ENCODE measurements at places on chromosomes 2 and 18. TPM values are rescaled to one million over a fixed set of nuclear protein-coding genes. Genes with fewer than 3 reads are reported as not detected.
A peak's percentile ranks its signal among the peaks of the same experiment; 100 is the strongest.

Gene PTPRN
- not detected for total RNA-seq

Gene GPAT2
- total RNA-seq = 18.4 TPM

Gene UGT1A8
- not detected for total RNA-seq

Gene SLC9A4
- total RNA-seq = not detected

Gene AFTPH
- 42.4 TPM for total RNA-seq

Gene DOCK10
- 144 TPM for total RNA-seq

Gene C2orf81
- 1.9 TPM for total RNA-seq

Gene ANKRD30BL
- not detected for total RNA-seq

Gene GPR155
- total RNA-seq = 2.7 TPM

Gene EPB41L5
- 1.2 TPM for total RNA-seq

Gene GALR1
- not detected for total RNA-seq

Gene POTEI
- not detected for total RNA-seq

Gene WDPCP
- total RNA-seq = 5.2 TPM

Gene EFR3B
- total RNA-seq = 0.22 TPM

Gene MTHFD2
- 457 TPM for total RNA-seq

- H3K36me3 ChIP-seq = no peaks in the 10 kb centered on the region
- no peak for DNase-seq
- H3K27me3 ChIP-seq = no peaks in the 10 kb centered on the region
- no peak overlapping the region for H3K4me3 ChIP-seq
- H3K27ac ChIP-seq = no peak overlapping the region
These were observed 745.9 kb upstream of the SLC8A1 start for GRCh38 chr2:41197781-41198180.

GRCh38 chr2:127662937-127663565 lies 12.3 kb downstream of the LIMS2 start:
- no peaks in the 10 kb centered on the region for H3K4me1 ChIP-seq
- H3K36me3 ChIP-seq = no peaks in the 10 kb centered on the region
- H3K4me3 ChIP-seq = no peak overlapping the region
- DNase-seq = no peak

GRCh38 chr2:224925061-224925809 lies 117.0 kb downstream of the DOCK10 start:
- peaks cover 81% of the 10 kb centered on the region for H3K4me1 ChIP-seq
- peak overlapping the region; percentile 99 for H3K27ac ChIP-seq

DNA sequence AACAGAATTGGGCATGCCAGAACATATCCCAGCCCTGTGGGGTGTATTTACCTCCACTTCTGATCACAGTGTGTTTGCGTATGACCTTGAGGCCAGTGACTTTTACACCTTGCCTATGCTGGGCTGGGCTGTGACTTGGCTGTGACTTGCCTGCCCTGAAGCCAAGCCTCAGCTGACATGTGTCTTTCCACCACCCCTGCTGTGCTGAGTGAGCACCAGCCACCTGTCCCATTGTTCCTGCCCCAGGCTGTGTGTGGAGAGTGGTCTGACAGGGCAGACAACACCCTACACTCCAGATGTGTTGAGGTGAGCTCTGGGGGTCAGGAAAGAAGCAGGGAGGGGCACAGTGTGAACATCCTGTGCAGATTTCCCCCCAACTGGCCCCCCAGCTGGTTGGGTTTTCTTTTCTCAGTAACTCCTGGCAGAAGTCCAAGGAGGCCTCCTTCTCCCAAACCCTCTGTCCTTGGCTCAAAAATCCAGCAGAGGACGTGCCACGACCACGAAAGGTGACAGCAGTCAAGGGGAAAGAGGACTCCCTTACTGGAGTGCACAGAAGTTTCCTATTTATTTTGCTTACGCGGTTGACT lies 5.1 kb upstream of the STEAP3 start:
- no peak overlapping the region for H3K4me3 ChIP-seq
- H3K27ac ChIP-seq = no peak overlapping the region
- no peak for DNase-seq
- peaks cover 23% of the 10 kb centered on the region for H3K27me3 ChIP-seq

- DNase-seq = no peak
- no peak overlapping the region for H3K27ac ChIP-seq
- H3K36me3 ChIP-seq = no peaks in the 10 kb centered on the region
- H3K4me1 ChIP-seq = no peaks in the 10 kb centered on the region
- H3K4me3 ChIP-seq = no peak overlapping the region
These were observed 80.8 kb downstream of the NXPH2 start for GRCh38 chr2:138699421-138699820.

DNA sequence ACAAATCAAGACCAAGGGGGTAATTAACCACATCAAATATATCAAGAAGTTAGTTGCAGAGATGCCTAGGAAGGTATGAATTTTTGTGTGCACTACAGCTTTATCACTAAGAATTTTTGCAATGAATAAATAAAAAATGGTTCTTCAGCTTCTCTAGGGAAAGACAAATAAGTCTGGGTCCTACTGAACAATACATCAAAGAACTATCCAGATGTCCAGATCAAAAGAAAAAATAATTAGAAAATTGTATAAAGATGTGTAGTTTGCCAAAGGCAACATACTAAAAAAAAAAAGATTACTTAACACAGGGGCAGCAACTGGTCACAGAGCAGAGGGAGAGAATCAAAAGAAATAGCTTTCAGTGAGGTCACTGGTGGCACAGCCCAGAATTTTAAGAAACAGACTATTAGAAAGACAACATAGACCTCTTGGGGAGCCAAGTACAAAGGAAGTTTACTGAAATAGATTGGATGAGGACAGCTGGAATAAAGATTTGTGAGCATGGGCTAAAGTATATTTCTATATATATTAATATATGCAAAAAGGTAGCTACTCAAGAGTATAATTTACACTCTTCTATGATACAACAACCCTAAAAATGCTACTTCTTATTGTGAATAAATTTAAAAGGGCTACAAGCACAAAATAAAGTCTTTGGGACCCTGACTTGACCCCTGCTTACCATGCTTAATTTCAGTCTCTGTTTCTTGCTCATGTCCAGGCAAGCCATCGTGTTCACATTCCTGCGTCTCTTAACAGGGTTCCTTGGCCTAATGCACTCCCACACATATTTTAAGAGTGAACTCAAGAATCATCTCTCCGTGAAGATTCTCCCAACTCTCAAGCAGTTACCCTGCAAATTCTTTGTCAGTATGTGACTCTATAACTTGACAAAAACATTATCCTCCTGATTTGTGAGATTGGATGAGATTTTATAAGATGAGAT lies 99.0 kb upstream of the GRB14 start:
- no peak overlapping the region for H3K4me3 ChIP-seq
- H3K4me1 ChIP-seq = no peaks in the 10 kb centered on the region
- peaks cover 7% of the 10 kb centered on the region for H3K27me3 ChIP-seq
- H3K36me3 ChIP-seq = no peaks in the 10 kb centered on the region

- H3K4me1 ChIP-seq = no peaks in the 10 kb centered on the region
- no peaks in the 10 kb centered on the region for H3K36me3 ChIP-seq
- no peak overlapping the region for H3K4me3 ChIP-seq
- no peak for DNase-seq
- peaks cover 5% of the 10 kb centered on the region for H3K27me3 ChIP-seq
These were observed 259.1 kb upstream of the RBMS1 start for GRCh38 chr2:160752475-160753330.

GRCh38 chr18:51266773-51267172 lies 69.3 kb upstream of the MEX3C start:
- no peaks in the 10 kb centered on the region for H3K36me3 ChIP-seq
- DNase-seq = no peak

GRCh38 chr2:223712642-223713041 lies 110.5 kb upstream of the SCG2 start:
- no peak overlapping the region for H3K27ac ChIP-seq
- DNase-seq = no peak
- no peaks in the 10 kb centered on the region for H3K36me3 ChIP-seq
- peaks cover 7% of the 10 kb centered on the region for H3K27me3 ChIP-seq
- H3K4me1 ChIP-seq = no peaks in the 10 kb centered on the region

DNA sequence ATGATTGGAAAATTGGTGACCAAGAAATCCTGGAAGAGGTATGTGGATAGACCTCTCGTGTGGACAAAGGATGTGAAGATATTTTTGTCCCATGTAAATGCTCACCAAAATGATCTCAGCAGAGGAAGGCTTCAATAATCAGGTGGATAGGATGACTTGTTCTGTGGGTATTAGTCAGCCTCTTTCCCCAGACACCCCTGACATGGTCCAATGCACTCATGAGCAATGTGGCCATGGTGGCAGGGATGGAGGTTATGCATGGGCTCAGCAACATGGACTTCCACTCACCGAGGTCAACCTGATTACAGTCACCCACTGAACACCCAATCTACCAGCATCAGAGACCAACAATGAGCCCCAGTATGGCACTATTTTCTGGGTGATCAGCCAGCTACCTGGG lies 20.2 kb downstream of the CHRNA1 start:
- DNase-seq = no peak
- H3K4me1 ChIP-seq = peaks cover 8% of the 10 kb centered on the region
- no peak overlapping the region for H3K4me3 ChIP-seq
- no peak overlapping the region for H3K27ac ChIP-seq
- no peaks in the 10 kb centered on the region for H3K36me3 ChIP-seq

DNA sequence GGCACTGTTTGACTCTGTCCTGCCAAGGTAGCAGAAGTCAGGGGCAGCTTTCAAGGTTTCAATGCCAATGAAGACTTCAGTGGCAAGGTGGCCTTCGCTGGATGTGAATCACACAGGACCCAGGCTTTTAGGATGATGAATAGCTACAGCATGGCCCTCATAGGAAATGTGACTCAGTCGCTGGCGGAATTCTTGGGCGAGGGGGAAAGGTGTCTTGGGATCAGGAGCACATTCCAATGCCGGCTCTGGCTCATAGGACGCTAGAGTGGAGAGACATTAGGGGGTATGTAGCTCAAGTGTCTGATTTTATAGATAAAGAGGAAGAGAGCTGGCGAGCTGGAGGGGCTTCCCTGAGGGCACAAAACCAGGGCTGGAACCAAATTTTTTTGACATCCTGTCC lies 68.6 kb downstream of the SMIM21 start:
- no peak overlapping the region for H3K27ac ChIP-seq
- no peaks in the 10 kb centered on the region for H3K36me3 ChIP-seq
- H3K27me3 ChIP-seq = peaks cover 2% of the 10 kb centered on the region
- no peak for DNase-seq

DNA sequence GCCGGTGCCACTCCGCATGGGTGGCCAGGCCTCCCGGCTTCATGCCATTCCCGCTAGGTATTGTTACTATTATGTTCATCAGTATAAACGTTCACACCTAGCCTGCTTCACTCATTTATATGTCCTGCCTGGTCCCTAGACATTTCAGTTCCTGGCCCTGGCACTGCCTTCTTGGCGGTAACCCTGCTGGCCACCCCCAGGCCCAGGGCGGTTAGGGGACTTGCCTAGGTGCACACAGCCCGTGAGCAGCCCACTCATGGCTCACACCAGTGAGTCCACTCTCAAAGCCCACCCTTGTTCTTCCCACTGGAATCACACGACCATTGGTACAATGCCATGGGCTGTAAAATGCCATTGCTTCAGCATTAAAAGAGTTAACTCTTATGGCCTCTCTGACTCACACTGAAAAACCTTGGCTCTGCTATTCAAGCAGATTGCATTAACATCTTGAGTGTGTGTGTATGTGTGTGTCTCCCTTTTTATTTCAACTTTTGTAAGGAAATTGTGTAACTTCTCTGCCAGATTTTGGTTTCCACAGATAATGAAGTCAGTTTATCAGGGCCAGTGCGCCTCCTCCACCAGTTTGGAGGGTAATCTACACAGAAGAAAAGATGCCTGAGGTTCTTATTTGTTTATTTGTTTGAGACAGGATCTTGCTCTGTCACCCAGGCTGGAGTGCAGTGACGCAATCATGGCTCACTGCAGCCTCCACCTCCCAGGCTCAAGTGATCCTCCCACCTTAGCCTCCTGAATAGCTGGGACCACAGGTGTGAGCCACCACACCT lies 74.2 kb downstream of the RAB31 start:
- no peak overlapping the region for H3K27ac ChIP-seq
- H3K36me3 ChIP-seq = no peaks in the 10 kb centered on the region
- no peak for DNase-seq
- H3K4me1 ChIP-seq = no peaks in the 10 kb centered on the region
- no peak overlapping the region for H3K4me3 ChIP-seq

- DNase-seq = no peak
- H3K4me1 ChIP-seq = no peaks in the 10 kb centered on the region
- H3K27ac ChIP-seq = no peak overlapping the region
These were observed 13.7 kb downstream of the CALCRL start for GRCh38 chr2:187434342-187434785.

GRCh38 chr2:106536490-106536889 lies 49.3 kb downstream of the CD8B2 start:
- no peaks in the 10 kb centered on the region for H3K4me1 ChIP-seq
- H3K4me3 ChIP-seq = no peak overlapping the region
- no peaks in the 10 kb centered on the region for H3K36me3 ChIP-seq
- DNase-seq = no peak

DNA sequence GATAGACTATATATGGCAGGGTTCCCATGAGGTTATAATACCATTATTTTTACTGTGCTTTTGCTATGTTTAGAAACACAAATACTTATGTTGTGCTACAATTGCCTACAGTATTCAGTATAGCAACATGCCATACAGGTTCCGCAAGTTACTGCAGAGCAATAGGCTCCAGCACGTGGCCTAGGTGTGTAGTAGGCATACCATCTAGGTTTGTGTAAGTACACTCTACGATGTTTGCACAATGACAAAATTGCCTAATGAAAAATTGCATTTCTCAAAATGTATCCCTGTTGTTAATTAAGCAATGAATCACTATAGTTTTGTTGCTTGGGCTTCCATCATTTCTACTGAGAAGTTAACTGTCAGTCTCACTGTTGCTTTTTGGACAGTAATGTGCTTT lies 9.8 kb downstream of the CD302 start:
- H3K27me3 ChIP-seq = no peaks in the 10 kb centered on the region
- H3K4me3 ChIP-seq = no peak overlapping the region
- DNase-seq = no peak
- H3K27ac ChIP-seq = no peak overlapping the region

DNA sequence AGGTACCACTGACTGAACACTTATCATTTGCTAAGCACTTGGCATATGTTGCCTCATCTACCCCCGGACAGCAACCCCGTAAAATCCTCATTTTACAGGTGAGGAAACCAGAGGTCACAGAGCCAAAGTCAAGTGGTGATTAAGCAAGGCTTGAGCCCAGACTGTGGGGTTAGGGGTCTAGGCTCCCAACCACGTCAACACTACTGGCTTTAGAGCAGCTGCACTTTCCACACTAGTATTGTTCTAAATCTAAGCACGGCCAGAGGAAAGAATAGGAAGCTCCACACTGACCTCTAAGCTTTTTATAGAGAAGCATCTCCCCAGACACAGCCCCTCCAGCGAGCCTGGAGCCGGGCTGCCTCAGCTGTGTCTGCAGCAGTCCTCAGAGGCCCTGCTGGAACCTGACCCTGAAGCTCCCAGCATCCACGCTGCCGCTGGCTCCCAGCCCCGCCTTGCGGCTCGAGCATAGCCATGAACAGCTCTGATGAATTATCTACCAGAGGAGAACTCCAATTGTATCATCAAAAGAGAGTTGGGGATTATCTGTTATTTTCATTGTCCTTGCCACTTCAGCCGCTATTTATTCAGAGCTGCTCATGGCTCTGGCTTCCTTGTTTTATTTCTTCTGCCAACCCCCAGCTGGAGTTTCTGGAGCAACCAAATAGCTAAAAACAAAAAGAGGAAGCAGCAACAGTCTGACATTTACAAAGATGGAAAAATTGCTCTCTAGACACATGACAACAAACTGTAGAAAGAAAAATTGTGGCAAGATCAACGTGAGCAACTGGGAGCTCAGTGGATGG lies 62.2 kb upstream of the RTN4 start:
- H3K4me3 ChIP-seq = no peak overlapping the region
- no peak for DNase-seq
- H3K27me3 ChIP-seq = no peaks in the 10 kb centered on the region
